Heart right ventricle (tissue), 16 donors: ENCODE measurements at places on chromosomes 3 and 15. TPM values are rescaled to one million over a fixed set of nuclear protein-coding genes. Genes with fewer than 3 reads are reported as not detected.
A peak's percentile ranks its signal among the peaks of the same experiment; 100 is the strongest.

DNA sequence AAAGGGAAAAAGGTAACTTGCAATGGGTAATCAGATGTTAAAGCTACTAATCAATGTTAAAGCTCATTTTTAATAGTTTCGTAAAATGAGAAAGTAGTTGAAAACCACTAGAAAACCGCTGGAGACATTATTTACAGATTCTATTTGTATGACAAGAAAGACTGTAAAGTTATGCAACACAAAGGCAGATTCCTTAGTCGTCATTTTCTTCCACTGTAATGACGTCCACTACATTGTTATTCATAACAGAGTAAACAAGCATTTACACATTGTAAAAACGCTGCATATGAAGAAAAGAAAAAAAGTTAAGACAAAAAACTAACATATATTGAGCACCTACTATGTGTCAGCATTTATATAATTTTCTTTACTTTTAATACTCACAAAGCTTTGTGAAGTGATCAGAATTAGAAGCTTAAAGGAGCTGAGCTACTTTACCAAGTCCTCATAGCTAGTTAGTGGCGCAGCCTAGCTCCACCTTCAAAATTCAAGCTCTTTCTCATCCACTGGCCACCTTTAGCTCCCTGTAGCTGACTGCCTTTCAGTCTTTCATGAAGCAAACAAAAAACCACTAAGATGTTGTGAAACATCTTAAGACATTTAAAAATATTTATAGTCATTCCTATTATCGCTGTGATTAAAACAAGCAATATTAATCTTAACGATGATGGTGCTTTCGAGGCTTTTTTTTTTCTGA is 100.1 kb upstream of the CDIN1 start:
- H3K27me3 ChIP-seq = no peaks in the 10 kb centered on the region
- H3K36me3 ChIP-seq = no peaks in the 10 kb centered on the region
- H3K27ac ChIP-seq = no peak overlapping the region
- no peak overlapping the region for H3K4me3 ChIP-seq

- no peak overlapping the region for H3K27ac ChIP-seq
- peaks cover 85% of the 10 kb centered on the region for H3K36me3 ChIP-seq
These were observed 28.6 kb upstream of the ITPKA start for GRCh38 chr15:41464889-41465580.

DNA sequence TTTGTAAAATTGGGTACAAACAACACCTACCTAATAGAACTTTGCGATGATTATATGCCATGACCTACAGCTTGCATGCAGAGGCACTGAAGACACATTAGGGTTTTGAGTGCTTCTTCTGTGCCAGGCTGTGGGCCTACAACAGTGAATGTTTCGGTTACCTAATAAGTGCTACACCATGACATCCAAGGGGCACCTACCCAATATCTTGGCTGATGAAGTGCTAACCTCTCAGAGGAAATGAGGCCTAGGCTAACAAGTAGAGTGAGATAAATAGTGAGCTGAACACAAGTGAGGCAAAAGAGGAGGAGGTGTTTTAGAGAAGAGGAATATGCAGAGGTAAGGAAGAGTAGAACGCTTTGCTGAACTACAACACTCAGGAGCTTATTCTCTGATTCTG is 12.2 kb upstream of the RASGRP1 start:
- no peak overlapping the region for H3K27ac ChIP-seq
- H3K4me3 ChIP-seq = no peak overlapping the region
- no peaks in the 10 kb centered on the region for H3K36me3 ChIP-seq
- no peak for DNase-seq
- no peaks in the 10 kb centered on the region for H3K27me3 ChIP-seq

- no peaks in the 10 kb centered on the region for H3K36me3 ChIP-seq
- DNase-seq = no peak
- H3K4me3 ChIP-seq = no peak overlapping the region
- H3K27me3 ChIP-seq = no peaks in the 10 kb centered on the region
- no peak overlapping the region for H3K27ac ChIP-seq
These were observed 3.4 kb upstream of the CPOX start for GRCh38 chr3:98596541-98597500.

DNA sequence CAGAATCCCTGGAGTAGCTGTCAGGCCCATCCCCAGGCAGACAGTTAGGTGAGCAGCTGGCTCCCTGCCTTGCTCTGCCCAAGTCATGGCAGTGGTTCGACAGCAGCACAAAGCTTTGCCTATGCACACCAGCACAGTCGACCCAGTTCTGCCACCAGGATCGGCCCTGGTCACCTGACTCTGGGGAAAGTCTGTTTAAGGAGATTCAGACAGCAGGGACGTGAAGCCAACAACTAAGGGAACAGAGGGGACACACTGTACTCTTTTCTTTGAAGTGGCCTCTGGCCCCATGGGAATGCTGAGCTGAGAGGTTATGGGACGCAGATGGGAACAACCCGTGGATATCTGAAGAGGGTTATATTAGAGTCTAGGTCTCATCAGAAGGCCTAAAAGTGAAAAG is 134.8 kb downstream of the CHDH start:
- H3K4me1 ChIP-seq = no peaks in the 10 kb centered on the region
- no peak overlapping the region for H3K4me3 ChIP-seq
- no peaks in the 10 kb centered on the region for H3K36me3 ChIP-seq
- peak; percentile 49 for DNase-seq
- H3K27ac ChIP-seq = no peak overlapping the region
- H3K27me3 ChIP-seq = no peaks in the 10 kb centered on the region

DNA sequence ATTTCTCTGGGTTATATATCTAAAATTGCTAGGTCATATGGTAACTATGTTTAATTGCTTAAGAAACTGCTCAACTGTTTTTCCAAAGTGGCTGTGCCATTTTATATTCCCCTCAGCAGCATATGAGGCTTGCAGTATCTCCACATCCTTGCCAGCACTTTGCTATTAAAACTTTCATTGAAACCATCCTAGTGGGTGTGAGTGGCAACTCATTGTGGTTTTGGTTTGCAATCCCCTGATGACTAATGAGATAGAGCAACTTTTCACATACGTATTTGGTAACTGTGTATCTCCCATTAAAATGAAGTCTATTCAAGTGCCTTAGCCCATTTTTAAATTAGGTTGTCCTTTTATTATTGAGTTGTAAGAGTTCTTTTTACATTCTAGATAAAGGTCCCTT is 17.3 kb downstream of the KPNA1 start:
- H3K36me3 ChIP-seq = peaks cover 39% of the 10 kb centered on the region
- H3K4me3 ChIP-seq = no peak overlapping the region
- H3K27me3 ChIP-seq = no peaks in the 10 kb centered on the region
- no peak for DNase-seq
- no peak overlapping the region for H3K27ac ChIP-seq

The MYRIP gene
- 1.7 TPM for total RNA-seq

- no peak for DNase-seq
- no peak overlapping the region for H3K4me3 ChIP-seq
- no peaks in the 10 kb centered on the region for H3K27me3 ChIP-seq
- H3K4me1 ChIP-seq = no peaks in the 10 kb centered on the region
These were observed 197.5 kb upstream of the C2CD4B start for GRCh38 chr15:62362608-62363007.

The TTC14 gene
- total RNA-seq = 10.3 TPM

The KIF23 gene
- total RNA-seq = 0.54 TPM

GRCh38 chr15:49145651-49146609 is 9.5 kb downstream of the COPS2 start:
- no peaks in the 10 kb centered on the region for H3K27me3 ChIP-seq
- peak; percentile 26 for DNase-seq
- H3K36me3 ChIP-seq = peaks cover 39% of the 10 kb centered on the region
- H3K4me3 ChIP-seq = no peak overlapping the region
- H3K4me1 ChIP-seq = peaks cover 48% of the 10 kb centered on the region

GRCh38 chr3:196920733-196921132 is 21.6 kb downstream of the NCBP2 start:
- H3K27ac ChIP-seq = no peak overlapping the region
- H3K4me3 ChIP-seq = no peak overlapping the region
